GM12864 (cell line): ENCODE measurements at places on chromosomes 5 and 9.

- DNase-seq: no peak
These were observed 336.8 kb downstream of the GLIS3 start for GRCh38 chr9:3962971-3963642.

GRCh38 chr5:136891175-136891972, 526.0 kb upstream of the TRPC7 start:
- no peak for DNase-seq

- no peak for DNase-seq
These were observed 180.8 kb downstream of the GOLPH3 start for GRCh38 chr5:31993165-31993961.

- DNase-seq: no peak
These were observed 49.6 kb upstream of the CPLX2 start for GRCh38 chr5:175821790-175822211.

DNA sequence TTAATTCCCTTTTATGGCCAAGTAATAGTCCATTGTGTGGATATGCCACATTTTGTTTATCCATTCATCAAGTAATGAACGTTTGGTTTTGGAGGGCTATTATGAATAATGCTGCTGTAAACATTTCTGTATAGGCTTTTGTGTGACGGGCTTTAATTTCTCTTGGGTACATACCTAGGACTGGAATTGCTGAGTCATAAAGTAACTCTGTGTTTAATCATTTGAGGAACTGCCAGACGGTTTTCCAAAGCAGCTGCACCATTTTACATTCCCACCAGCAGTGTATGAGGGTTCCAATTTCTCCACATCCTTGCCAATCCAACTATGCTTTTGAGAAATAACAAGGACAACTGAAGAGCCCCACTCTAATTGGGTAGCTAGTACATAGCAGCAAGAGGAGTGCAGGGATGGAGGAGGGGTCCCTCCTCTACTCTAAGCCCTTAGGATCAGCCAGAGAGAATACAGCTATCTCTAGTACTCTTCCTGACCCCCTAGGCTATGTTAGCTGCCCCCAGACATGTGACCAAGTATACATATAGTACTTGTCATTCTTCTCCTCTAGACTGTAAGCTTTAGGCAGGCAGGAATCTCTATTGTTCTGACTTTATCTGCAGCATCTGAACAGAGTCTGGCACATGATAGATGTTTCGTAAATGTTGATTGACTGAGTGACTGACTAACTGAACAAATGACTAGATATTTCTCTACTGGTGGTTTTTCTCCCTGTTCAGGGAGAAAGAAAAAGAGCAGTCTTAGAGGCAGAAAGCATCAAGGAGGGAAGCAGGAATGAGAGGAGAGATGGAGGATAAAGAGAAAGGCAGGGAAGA, 22.1 kb upstream of the MATR3 start:
- no peak for DNase-seq

DNA sequence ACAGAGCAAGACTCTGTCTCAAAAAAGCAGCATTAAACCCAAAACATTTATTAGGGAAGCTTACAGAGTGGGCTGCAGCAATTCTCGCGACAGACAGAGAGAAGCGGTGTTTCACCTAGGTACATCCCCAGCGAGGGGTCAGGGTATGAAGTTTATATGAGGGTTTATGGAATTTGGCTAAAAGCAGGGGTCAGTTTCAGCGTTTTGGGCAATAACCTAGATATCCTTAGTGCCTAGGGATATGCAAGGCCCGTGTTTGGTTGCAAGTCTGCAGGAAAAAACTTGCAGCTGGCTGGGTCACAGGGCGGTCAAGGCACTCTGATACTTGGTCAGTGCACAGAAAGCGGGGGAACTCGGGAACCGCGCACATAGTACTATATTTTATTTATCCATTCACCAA, 649 bp upstream of the GLE1 start:
- DNase-seq: no peak

- DNase-seq: no peak
These were observed 220.0 kb downstream of the TSSK1B start for GRCh38 chr5:113214606-113215323.

DNA sequence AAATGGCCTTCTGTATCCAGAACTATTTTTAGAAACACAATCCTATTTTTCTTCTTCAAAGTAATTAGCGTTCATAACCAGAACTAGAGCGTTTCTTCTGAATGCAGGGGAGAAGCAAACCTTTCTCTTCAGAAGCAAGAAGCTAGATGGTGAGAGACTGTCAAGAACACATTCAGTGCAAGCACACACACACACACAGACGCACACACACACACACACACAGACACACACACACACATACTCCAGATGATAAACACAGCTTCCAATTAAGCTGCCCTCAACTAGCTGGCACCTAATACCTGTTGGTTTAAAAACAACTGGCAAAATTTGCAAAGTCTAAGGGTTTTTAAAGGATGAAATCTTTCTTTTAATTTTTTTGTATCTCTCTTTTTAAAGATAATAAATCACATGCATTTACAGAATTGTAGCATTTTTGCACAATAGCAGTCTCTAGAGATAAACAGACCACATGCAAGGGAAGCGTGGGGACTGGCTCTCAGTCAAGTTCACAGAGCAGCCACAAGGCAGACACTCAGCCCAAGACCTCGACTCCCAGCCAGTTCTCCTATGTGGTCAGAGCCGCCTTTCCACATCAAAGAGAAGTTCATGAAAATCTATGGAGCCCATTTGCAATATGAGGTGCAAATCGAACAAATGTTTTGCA, 138.5 kb downstream of the TTLL11 start:
- DNase-seq: no peak
